Breast epithelium (tissue), 4 donors: ENCODE measurements at places on chromosomes 5 and 9.

DNA sequence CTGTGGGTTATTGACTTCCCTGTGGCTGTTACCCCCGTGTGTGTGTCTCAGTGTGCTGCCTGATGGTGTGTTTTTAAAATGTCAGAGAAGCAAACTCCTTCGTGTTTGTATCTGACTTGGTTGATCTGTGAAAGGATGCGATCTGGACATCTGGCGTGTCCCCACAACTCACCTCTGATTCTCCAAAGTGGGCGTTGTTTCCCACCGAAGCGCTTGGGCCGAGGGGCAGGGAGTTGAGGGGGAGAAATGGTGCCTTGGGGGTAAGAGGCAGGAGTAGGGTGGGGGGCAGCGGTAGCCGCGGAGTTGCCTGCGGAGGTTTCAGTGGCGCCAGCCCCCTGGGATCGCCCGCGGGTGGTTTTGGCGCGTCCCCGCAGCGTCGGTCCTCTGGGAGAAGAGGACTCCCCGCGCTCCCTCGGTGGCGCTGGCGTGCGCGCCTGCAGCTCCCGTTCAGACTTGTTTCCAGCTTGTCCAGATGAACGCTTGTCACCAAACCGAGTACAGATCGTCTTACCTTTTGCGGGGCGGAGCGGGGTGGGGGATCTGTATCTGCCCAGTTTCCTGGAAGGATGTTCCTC lies 1.1 kb downstream of the MAST4 start:
- no peak for DNase-seq

GRCh38 chr5:160188141-160189015 lies 40.9 kb upstream of the FABP6 start:
- no peak for DNase-seq

- DNase-seq = no peak
Measured at GRCh38 chr9:88974641-88975040, 16.6 kb upstream of the S1PR3 start.

GRCh38 chr5:178147406-178147805 lies 6.3 kb downstream of the NHP2 start:
- no peak for DNase-seq

DNA sequence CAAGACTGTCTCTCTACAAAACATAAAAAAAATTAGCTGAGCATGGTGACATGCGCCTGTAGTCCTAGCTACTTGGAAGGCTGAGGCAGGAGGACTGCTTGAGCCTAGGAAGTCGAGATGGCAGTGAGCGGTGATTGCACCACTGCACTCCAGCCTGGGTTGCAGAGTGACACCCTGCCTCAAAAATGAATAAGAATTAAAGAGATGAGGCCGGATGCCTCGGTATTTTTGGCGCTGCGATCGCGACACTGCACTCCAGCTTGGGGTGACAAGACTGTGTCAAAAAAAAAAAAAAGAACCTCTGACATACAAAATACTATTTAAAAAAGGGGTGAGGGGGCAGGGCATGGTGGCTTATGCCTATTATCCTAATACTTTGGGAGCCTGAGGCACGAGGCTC lies 7.3 kb downstream of the GPBP1 start:
- DNase-seq = no peak

DNA sequence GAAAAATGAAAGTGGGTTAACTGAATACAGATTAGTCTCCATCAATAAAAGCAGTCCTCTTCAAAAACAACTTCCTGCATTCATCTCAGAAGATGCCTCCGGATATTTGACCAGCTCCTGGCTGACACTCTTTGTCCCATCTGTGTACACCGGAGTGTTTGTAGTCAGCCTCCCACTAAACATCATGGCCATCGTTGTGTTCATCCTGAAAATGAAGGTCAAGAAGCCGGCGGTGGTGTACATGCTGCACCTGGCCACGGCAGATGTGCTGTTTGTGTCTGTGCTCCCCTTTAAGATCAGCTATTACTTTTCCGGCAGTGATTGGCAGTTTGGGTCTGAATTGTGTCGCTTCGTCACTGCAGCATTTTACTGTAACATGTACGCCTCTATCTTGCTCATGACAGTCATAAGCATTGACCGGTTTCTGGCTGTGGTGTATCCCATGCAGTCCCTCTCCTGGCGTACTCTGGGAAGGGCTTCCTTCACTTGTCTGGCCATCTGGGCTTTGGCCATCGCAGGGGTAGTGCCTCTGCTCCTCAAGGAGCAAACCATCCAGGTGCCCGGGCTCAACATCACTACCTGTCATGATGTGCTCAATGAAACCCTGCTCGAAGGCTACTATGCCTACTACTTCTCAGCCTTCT lies 16.6 kb downstream of the F2R start:
- no peak for DNase-seq

DNA sequence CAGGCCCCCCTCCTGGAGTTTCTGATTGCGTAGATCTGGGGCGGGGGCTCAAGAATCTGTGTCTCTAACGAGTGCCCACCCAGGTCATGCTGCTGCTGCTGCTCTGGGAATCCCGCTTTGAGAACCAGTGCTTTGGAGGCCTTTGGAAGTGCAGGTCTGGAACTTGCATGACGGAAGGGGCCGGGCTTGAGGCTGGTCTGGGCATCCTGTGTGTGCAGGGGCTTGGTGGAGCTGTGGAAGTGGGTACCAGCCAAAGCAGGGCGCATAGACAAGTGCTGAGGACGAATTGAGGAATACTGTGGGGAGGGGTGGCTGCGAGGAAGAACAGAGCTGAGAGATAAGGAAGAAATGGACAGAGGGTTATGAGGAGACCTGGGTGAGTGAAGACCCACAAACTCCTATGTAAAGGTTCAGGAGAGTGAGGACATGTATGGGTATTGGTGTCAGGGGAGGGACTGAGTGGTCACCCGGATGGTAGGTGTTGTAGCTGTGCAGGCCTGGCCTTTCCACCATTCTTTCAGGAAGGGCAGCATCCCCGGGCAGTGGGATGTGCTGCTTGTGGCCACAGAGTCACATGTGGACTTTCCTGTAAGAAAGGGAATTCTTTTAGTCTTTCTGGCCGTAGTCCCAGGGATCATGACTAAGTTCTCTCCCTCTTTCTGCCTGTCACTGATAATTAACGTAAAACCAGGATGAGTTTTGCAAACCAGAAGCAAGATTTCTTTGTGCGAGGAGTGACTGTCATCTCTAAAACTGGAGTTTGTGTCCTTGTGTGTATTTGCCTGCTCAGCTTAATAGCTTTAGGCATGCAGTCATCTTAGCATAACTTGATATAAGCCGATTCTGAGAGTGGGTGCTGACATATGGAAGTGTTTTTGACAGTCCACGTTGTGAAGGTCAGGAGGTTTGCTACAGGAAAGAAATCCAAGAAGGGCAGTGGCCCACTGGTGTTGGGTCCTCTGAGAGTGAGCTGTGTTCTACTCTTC lies 43.3 kb upstream of the TJP2 start:
- DNase-seq = no peak

- no peak for DNase-seq
Measured at GRCh38 chr5:150438873-150439546, 10.5 kb downstream of the RPS14 start.

GRCh38 chr5:16600397-16600796 lies 16.4 kb downstream of the RETREG1 start:
- no peak for DNase-seq

DNA sequence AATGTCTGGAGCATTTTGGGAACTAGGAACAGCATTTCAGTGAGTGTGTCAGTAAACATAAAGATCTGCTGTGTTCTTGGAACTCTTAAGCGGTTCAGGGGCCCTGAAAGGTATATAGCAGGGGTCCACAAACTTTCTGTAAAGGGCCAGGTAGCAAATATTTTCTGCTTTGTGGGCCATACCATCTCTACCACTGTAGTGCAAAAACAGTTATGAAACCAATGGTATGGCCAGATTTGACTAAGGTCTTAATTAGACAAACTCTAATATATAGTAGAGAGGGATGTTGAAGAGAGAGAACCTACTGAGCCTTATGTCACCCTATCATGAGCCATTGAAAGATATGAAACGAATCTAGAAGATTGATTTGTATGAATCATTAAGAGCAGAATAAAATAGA lies 5.3 kb downstream of the TNPO1 start:
- DNase-seq = no peak

DNA sequence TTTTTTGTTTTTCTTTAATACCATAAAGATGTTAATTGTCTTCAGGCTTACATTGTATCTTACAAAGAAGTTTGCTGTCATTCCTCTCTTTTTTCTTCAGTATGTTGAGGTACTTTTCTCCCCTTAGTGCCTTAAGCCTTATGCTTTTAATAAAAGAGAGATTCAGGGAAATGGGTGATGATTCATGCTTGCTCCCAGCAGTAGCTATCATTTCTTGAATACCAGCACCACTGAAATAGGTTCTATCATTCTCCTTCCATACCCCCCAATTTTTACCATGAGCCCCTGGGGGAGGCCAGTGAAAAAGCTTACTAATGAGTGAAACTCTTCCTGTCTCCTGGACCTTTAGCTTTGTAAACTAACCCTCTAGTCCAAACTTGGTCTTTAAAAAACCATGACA lies 165.0 kb downstream of the FBXL7 start:
- DNase-seq = no peak

- DNase-seq = no peak
Measured at GRCh38 chr9:90964101-90965020, 162.7 kb downstream of the SYK start.

DNA sequence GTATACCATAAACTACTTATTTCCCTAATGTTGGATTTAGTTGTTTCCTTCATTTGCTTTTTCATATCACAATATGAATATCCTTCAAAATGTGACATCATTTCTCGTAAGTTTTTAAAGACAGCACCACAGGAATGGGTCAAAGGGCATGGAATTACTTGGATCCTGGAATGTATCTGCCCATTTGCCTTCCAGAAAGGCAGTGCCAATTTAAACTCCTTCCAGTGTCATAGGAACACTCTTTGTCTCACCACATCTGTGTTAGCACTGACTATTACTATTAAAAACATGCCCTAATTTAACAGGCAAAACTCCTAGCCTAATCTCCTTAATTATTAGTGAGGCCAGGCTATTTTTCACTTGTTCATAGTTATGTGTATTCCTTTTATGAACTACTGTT lies 58.0 kb downstream of the SPTLC1 start:
- no peak for DNase-seq

- no peak for DNase-seq
Measured at GRCh38 chr5:153437251-153437650, 53.2 kb upstream of the GRIA1 start.

- DNase-seq = no peak
Measured at GRCh38 chr5:5483350-5483749, 60.9 kb downstream of the ICE1 start.

GRCh38 chr5:156913719-156914370 lies 49.2 kb downstream of the TIMD4 start:
- no peak for DNase-seq

- no peak for DNase-seq
Measured at GRCh38 chr9:26687421-26687820, 205.2 kb downstream of the CAAP1 start.

- no peak for DNase-seq
Measured at GRCh38 chr9:36995927-36996705, 38.0 kb downstream of the PAX5 start.

- no peak for DNase-seq
Measured at GRCh38 chr9:128254855-128255759, 20.7 kb downstream of the GOLGA2 start.

DNA sequence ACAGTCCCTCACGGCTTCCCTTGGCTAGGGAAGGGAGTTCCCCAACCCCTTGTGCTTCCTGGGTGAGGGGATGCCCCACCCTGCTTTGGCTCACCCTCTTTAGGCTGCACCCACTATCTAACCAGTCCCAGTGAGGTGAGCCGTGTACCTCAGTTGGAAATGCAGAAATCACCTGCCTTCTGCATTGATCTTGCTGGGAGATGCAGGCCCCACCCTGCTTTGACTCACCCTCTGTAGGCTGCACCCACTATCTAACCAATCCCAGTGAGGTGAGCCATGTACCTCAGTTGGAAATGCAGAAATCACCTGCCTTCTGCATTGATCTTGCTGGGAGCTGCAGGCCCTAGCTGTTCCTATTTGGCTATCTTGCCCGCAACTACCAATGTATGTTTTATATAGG lies 44.7 kb downstream of the CCL28 start:
- no peak for DNase-seq

GRCh38 chr9:36415822-36416525 lies 15.9 kb upstream of the RNF38 start:
- DNase-seq = no peak
